Activated effector memory CD4-positive, alpha-beta T cell treated with anti-CD3 and anti-CD28 coated beads, Interleukin-2, amount 50 U/mL, for 16 hours (primary cell): ENCODE measurements at places on chromosomes 4 and X.
A peak's percentile ranks its signal among the peaks of the same experiment; 100 is the strongest.

DNA sequence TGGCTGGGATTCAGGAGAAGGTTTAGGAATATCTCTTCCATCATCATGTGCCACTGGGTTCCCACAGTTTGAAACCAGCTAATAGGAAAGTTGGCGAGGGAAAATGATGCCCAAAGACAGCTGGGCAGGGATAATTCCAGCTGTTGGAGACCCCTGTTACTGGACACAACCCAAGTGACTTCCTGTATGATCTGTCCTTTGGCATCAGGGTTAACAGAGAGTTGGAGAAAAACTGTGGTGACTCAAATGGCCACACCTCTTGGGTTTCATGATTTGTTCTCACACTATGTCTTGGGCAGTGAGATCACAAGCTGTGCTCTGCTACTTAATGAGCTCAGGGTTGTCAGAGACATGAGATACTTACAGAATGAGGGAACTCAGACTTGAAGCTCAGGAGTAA lies 3.8 kb downstream of the FGF16 start:
- no peak for DNase-seq

- DNase-seq: no peak
Observed at GRCh38 chr4:163108614-163109013, 58.1 kb downstream of the NAF1 start.

DNA sequence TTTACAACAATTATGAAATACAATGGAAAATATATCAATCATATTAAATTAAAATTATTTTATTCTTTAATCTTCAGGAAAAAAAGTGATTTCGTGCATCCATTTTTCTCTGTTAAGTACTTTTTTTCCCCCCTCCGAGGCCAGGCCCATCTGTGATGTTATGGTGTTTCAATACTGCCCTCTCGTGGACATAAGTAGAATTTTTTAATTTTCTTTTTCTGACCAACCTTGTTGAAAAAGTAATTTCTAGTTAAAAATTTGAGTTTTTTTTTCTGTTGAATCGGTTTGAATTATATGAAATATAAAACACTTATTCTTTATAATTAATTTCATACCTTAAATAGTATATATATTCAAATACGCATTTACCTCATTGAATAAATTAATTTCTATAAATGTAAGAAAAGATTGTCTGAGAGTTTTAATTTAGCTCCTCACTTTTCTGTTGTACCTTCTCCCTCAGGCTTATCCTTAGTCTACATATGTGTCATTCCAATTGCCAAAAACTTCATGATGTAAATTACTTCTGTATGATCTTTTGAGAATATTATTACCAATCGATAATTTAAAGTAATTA lies 175.8 kb upstream of the TECRL start:
- DNase-seq: no peak

DNA sequence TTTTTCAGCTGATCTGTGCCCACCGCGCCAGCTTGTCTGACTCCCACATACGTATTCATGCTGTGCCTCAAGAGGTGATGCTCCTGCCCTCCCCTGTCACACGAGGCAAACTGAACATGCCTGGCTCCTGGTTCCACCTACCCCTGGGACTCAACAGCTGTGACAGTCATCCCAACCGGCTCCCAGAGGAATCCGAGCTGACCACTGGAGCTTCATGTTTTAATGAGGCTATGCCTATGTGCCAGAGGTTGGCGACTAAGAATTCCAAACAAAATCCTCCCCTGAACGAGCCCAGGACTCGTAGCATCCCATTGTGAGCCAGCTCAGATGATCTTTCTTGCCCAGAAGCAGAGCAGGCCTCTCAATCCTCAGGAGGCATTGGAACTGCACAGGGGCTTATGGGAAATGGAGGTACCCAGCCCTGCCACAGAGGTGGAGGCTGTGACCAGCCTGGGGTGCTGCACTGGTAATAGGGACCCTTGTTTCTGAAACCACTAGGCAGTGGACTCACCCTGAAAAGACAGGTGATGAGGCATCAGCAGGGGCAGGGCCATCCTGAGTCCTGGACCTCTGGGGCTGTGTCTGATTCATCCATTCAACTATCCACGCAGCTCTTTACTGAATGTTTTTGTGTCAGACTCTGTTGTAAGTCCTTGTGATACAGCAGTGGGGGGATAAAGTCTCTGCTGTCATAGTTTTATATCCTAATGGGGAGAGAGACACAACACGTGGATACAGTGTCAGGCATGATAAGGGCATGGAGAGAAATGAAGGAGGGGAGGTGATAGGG lies 325.0 kb downstream of the EVC2 start:
- no peak for DNase-seq

DNA sequence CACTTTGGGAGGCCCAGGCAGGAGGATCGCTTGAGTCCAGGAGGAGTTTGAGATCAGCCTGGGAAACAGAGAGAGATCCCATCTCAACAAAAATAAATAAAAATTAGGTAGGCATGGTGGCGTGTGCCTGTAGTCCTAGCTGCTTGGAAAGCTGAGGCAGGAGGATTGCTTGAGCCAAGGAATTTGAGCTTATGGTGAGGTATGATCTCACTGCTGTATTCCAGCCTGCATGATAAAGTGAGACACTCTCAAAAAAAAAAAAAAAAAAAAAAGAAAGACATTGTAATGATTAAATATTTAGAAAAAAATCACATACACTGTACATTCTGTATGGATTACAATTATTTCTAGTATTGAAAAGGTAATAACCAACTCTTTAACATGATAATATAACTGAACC lies 87.1 kb downstream of the SLIT2 start:
- DNase-seq: no peak

DNA sequence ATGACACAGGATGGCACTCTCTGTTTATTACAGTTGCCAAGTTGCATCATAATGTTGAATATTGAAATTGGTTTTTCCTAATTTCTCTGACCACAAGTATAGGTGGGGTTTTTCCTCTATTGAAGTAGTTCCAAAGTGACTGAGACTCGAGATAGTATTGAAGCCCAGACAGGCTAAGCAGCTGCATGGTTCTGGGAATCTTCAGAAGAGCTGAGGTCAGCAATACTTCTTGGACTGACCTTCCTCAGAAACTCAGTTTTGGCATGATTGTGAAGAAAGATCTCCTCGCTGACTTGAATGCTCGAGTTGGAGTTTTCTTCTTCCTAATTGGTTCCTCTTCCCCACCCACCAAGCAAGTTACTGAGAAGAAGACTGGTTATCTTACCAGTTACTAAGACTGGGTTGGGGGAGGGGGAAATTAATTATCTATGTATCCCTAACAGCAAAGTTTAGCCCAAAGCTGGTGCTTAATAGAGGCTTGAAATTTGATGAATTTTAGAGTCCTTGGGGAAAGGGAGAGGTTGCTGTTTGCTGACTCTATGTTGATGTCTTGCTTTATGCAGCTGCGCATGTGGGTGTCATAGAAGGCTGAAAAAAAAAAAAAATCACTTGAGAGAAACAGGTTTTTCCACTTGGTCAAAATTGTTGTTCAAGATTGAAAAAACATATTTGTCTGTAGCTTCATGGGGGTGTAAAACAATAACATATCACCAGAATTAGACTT lies 91.1 kb downstream of the P2RY10 start:
- DNase-seq: no peak

- DNase-seq: no peak
Observed at GRCh38 chr4:102778720-102779119, 18.0 kb upstream of the MANBA start.

DNA sequence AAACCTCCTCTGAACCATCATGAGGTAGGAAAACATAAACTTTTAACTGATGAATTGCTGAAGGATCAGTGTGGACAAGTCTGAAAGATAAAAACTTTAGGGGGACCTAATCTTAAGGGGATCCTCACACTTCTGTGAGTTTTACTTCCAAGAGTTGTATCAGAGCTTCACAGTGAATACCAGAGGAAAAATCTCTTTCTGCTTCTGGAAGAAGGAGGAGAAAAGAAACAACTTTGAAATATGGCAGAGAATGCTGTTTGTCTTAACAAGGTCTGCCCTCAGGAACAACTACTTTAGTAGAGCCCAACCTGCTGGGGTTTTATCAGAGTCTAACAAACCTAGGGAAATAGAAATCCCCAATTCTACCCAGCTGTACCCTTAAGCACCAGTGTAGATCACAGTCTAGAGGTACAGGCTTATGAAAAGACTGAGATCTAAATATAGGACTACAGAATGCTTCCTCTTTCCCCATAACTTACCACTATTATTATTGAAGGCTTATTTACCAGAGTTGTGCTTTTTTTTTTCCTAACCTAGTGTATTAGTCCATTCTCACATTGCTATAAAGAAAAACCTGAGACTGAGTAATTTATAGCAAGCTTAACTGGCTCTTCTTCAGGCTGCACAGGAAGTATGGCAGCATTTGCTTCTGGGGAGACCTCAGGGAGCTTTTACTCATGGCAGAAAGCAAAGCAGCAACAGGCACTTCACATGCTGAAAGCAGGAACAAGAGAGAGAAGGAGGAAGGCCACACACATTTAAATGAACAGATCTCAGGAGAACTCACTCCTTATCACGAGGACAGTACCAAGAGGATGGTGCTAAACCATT lies 167.9 kb downstream of the CAMK2D start:
- no peak for DNase-seq

- DNase-seq: peak; percentile 76
Observed at GRCh38 chr4:140095694-140096482, 58.1 kb downstream of the MAML3 start.

- no peak for DNase-seq
Observed at GRCh38 chr4:54228961-54229501, at the start of gene PDGFRA. Gene PDGFRA, plus strand, starts transcription at chr4:54229293. Its CDS starts 29,476 bp downstream, at chr4:54258769.

DNA sequence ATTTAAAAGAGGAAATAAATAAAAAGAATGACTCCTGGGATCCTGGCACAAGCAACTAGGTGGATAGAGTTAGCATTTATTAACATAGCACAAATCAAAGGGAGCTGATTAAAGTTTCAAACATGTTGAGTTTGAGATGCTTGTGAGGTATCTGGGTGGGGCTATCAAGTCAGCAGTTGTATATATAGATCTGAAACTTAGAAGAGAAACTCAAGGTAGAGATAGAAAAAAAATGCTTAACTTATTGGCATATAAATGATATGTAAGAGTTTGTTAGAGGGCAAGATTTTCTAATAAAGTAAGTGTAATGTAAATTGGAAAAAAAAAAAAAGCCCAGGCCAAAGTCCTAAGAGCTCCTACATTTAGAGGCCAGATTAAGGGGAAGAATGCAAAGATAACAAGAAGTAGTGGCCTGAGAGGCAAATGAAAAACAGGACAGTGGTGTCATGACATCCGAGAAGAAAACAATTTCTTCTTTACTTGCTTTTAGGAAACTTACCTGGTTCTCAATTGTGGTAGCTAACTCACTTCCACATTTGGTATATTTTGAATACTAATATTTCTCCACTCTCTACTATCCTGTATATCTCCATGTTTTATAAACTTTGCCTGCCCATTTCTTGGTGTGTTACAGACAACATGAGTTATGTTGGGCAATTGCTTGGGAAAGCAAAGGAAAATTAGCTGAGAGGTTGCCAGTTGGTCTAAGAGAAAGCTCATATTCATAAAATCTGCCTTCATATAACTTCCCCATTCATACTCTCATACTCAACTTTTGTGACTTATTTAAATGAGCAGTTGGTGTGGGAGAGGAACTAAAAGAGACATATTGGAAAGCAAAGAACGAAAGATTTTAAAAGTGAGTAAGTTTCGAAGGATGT lies 169.2 kb downstream of the PARM1 start:
- DNase-seq: no peak

DNA sequence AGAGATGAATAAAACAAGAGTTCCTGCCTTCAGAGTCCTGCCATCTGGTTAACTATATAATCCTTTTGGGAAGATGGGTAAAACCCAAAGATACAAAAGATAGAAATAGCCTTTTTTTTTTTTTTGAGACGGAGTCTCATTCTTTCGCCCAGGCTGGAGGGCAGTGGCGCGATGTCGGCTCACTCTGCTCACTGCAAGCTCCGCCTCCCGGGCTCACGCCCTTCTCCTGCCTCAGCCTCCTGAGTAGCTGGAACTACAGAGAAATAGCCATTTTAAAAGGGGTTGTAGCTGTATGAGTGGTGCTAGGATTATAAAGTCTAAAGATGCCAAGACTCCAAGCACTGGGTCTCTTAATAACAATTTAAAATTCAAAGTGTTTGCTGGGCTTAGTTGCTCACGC lies 97.2 kb downstream of the KDR start:
- no peak for DNase-seq

DNA sequence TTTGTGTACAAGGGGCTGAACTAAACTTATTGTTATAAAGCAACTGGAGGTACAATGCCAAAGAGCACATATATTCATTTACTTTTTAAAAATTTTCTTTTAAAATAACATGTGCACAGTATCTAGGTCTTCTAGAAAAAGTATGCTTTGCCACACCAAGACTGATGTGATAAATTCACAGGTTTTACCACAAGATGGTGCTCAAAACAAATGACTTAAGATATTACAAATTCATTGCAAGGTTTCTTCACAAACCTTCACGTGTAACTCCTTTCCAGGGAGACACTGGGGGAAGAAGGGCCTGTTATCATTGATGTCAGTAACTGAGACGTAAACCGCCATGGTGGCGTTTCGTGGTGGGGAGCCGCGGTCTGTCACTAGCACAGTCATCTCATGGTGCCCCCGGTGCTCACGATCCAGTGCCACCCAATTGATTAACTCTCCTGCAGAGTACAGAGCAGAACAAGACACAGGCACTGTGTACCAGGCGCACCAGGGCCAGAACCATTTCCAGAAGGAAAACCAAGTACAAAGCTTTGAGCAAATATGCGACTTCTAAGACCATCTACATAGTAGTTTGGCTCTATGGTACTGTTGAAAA lies 162.2 kb downstream of the DCHS2 start:
- no peak for DNase-seq

- no peak for DNase-seq
Observed at GRCh38 chr4:83013420-83013867, 2.8 kb upstream of the LIN54 start.

DNA sequence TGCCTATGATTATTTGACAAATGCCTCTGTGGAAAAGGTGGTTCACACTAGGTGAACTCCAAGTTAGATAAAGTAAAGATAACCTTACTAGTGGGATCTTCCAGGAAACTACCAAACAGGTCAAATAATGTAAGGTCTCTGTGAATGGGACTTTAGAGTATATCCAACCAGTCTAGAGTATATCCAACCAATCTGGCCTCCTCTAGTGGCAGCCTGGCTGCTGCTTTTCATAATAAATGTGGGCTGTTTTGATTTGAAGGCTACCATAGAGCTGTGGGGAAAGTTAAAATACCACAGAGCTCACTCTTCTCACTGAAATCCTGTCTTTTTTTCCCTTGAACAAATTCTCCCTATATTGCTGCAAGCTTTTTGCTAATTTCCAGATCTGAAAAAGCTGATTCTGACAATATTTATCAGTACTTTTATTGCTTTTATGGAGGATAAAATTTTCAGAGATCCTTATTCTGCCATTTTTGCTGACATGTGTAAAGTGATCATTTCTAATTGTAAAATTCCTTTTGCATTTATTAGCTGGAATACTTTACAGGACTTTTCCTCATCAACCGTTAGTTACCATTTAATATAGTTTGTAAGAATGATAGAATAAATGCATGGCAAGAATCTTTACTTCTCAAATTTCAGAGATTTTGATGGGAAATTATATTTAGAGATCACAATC lies 111.3 kb downstream of the TET2 start:
- no peak for DNase-seq

GRCh38 chr4:139214039-139214534 lies 37.1 kb upstream of the ELF2 start:
- no peak for DNase-seq
